WTC11 (cell line): ENCODE measurements at places on chromosomes 5 and 9.

DNA sequence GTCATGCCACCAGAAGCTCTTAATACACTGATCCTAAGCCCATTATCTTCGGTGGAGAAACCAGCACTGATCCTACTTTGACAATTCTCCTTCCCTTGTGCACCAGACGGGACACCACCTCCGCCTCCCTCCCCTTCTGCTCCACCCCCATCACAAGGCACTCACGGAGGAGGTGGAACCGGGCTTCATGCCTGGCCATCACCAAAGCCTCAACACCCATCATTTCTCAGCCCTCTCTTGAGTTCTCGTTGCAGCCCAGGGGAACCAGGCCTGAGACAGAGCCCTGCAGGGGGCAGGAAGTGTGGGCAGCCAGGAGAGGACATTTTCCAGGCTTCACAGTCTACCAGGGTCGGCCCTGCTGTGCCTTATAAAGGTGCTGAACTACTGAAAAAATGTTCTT, 160.5 kb downstream of the GOLPH3 start:
- DNase-seq: no peak

GRCh38 chr9:19171271-19171670, 44.0 kb upstream of the PLIN2 start:
- no peak for DNase-seq

DNA sequence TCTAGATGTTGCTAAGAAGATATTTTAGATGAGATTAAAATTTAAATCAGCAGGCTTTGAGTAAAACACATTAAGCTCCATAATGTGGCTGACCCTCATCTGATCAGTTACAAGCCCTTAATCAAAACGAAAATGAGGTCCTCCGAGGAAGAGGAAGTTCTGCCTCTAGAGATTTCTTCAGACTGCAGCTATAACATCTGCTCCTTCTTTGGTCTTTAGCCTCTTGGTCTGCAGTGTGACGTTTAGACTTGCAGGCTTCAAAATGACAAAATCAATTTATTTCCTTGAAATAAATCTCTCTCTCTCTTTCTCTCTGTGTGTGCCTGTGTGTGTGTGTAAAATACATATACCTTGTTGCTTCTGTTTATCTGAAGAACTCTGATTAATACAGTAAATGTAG, 1429.8 kb upstream of the CDH9 start:
- DNase-seq: no peak

- no peak for DNase-seq
These were observed 18.5 kb downstream of the FOCAD start for GRCh38 chr9:20702570-20702969.

- no peak for DNase-seq
These were observed 82.9 kb downstream of the TMEM215 start for GRCh38 chr9:32866273-32866672.
